Hematopoietic multipotent progenitor cell treated with erythropoietin and hydrocortisone succinate and interleukin-3 and kit ligand, for 15 days (in vitro differentiated cells): ENCODE measurements at places on chromosomes 13 and 19.

DNA sequence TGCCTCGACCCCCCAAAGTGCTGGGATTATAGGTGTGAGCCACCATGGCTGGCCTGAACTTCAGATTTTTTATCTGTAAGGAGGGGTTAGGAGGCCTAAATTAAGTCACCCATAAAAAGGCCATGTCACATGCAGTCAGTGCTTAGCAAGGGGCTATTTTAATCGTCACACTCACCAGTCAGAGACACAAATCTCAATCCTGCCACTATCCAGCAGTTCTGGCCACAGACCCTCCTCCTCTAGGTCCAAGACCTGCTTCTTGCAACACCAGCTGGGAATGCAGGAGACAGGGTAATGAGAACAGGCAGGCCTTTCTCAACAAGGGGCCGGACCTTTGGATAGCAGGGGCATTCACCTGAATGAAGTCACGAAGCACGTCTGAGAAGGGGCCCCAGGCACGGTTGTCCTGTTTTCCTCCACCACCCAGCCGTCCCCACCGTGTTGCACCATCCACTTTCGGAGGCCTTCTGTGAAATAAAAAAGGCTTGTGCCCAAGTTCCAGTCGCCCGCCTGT lies 1.4 kb downstream of the FBXO27 start:
- DNase-seq, result no peak

GRCh38 chr13:26021516-26021915 lies 30.3 kb downstream of the SHISA2 start:
- DNase-seq, result no peak

GRCh38 chr13:23160638-23161480 lies 19.9 kb upstream of the SGCG start:
- no peak for DNase-seq

DNA sequence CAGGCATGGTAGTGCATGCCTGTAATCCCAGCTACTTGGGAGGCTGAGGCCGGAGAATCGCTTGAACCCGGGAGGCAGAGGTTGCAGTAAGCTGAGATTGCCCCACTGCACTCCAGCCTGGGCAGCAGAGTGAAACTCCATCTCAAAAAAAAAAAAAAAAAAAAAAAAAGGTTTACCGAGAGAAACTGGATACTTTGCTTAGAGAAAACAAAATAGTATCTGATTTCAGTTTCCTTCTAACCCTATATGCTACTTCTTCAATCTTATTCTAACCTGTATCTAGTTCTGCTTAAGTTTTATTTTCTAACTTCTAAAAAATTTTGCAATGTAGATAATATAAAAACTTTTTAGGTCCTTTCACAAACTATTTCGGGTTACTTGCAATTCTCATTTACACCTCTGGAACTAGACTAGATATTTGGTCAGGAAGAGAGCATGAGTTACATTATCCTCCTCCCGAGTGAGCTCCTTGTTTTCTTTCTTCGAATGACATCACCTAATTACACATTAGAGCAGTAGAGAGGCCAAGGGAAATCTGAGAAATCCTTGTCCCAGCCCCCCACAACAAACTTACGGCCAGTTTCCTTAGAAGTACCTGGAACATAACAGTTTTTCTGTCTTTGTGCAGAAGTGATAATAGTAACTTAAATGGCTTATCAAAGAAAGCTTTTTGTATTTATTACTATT lies 128.9 kb downstream of the B3GLCT start:
- DNase-seq, result no peak

GRCh38 chr19:15288146-15288963 lies 44.0 kb downstream of the BRD4 start:
- no peak for DNase-seq

GRCh38 chr19:45765702-45766295 lies 3.3 kb downstream of the SIX5 start:
- no peak for DNase-seq

GRCh38 chr19:6776999-6777398 lies 4.5 kb downstream of the VAV1 start:
- no peak for DNase-seq

- DNase-seq, result no peak
Observed at GRCh38 chr19:6710273-6711077, 10.0 kb downstream of the C3 start.

DNA sequence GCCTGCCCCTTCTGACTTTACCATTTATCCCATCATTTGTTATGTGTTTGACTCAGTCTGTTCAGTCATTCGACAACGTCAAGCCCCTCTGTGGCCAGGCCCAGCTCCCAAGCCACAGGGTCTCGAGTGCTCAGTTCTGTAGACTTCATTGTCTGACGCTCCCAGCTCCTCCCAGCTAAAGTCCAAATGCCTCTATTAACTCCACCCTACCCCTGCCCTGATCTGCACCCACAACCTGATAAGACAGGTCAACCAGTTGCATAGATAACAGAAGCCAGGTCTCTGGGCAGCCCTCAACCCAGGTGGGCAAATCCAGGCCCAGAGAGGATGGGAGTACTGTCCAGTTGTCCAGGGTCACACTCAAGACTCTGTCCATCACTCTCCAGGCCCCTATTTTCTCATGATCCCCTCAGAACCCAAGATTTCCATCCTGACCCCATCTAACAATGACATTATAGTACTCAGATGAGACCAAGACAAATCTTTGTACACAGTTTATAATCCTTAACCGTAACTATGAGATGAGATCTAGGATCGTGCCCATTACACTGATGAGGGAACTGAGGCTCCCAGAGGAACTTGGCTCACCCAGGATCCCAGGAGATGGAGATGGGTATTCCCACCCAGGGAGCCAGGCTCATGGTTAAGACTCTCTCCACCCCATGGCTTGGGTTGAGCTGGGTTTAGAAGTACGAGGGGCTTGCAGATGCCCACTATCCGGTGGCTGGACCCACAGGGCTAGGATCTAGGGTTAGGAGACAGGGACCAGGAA lies 1.1 kb downstream of the TM6SF2 start:
- DNase-seq, result no peak

DNA sequence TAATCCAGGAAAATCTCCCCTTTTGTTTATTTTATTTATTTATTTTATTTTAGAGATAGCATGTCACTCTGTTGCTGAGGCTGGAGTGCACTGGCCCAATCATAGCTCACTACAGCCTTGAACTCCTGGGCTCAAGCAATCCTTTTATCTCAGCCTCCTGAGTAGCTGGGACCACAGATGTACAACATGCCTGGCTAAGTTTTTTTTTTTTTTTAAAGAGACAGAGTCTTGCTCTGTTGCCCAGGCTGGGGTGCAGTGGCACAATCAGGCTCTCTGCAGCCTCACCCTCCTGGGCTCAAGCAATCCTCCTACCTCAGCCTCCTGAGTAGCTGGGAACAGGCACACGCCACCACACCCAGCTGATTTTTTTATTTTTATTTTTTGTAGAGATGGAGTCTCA lies 6.3 kb upstream of the PDCD2L start:
- DNase-seq, result no peak

- DNase-seq, result no peak
Observed at GRCh38 chr13:113410472-113411201, 42.7 kb downstream of the ADPRHL1 start.

GRCh38 chr13:39370554-39370953 lies 232.4 kb downstream of the LHFPL6 start:
- DNase-seq, result no peak

GRCh38 chr19:56687031-56687430 lies 15.5 kb upstream of the ZNF835 start:
- no peak for DNase-seq

GRCh38 chr13:114116734-114117133 lies 15.7 kb downstream of the RASA3 start:
- no peak for DNase-seq

DNA sequence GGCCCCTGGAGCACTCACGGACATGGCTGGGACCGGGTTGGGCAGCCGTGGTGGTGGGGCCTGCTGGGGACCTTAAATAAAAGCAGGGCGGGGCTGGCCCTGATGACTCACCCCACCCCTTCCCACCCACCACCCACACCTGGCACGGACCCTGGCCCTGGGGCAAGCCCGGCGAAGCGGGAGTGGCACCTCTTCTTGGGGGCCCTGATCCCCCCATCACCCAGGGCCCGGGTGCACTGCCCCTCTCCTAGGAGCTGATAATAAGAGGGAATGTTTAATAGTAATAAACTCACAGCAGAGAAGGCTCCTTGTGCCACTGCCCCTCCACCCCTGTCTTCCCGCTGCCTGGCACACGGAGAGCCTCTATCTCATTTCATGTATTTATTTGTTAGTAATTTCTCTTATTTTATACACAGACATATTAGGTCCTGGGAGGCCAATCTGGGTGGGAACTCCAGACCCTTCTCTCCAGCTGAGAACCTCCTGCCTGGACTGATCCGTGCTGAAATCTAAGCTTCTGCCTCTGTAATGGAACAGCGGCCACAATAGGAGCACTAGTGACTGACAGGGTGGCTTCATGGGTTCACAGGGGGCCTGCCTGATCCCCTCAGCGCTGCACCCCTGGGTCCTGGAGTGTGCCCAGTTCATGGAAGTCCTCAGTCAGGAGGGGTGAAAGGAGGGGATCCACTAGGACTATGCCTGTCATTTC lies at the start of gene LGALS7:
TSS of gene LGALS7 (minus strand) at position 49 of the 709 bp plus-strand sequence. CDS start at position 24, 25 bp downstream.
- no peak for DNase-seq

- no peak for DNase-seq
Observed at GRCh38 chr19:19111136-19111835, 27.0 kb downstream of the TMEM161A start.

GRCh38 chr19:56601375-56601774 lies 6.3 kb downstream of the ZNF71 start:
- no peak for DNase-seq

GRCh38 chr13:40600149-40600751 lies 66.2 kb downstream of the FOXO1 start:
- DNase-seq, result no peak

DNA sequence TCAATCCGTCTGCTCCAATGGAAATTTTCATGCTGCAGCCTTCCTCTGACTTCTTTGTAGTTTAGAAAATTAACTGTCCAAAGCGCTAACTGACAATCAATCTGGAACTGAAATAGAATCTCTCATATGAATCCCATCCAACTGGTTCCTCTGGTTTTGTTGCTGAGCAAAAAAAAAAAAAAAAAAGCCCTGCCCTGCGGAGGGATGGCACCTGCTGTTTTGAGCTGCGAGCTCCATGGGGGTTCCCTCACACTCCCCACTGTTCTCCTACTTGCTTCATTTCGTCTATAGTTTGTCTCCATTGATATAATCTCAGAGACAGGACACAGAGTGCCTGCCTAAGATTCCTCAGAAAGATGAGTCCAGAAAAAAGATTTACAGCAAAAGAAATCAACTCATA lies 33.4 kb downstream of the FAAP24 start:
- DNase-seq, result no peak

DNA sequence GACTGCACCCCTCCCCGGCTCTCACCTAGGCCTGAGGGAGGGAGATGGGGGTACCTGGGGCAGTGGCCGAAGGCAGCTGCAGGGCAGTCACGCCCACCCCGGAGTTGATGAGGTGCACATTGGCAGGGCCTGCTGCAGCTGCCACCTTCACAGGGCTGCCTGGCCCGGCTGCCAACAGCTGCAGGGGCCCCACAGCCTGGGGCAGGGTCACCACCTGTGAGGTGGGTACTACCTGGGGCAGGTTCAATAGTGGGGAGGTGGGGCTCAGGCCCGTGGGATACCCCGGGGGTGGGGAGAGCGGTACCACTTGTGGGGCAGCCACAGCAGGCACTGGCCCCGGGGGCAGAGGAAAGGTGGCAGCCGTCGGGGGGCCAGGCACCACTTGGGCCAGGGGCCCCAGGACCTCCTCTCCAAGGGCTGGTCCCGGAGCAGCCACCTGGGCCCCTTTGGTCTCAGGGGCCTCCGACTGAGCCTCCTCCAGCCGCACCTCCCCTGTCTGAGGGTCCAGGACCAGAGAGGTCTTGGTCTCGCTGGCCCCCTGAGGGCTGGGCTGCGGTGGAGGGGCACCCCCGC lies 2.7 kb downstream of the SIX5 start:
- DNase-seq, result no peak

- DNase-seq, result no peak
Observed at GRCh38 chr13:112525356-112525945, 62.5 kb downstream of the TUBGCP3 start.

DNA sequence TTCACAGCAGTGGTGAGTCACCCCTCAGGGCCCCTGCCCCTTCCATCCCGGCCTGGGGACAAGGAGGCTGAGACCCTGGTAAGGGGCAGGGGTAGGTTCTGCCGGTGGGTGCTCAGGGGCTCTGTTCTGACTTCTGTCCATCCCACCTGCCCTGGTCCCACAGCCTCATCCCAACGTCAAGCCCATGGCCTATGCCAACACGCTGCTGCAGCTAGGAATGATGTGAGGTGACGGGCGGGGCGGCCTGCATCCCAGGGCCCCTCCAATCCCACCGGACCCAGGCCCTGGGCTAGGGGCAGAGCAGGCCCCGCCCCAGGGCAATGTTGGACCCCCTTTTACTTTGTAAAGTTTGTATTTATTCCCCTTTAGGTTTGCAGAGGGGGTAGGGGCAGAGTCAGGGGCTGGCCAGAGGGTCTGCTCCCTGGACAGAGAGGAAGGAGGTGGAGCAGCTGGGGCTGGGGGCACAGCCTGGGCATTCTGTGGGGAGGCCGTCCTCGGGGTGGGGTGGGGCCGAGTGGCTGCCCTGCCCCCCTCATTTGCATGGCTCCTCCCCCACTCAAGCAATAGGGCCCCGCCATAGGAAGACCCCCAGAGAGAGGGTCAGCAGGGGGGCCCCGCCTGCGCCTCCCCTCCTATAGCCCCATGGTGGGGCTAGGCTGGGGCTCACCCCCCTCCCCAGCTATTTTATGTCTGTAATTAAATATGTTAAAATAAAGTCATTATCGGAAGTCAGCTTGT lies 23.1 kb downstream of the CCDC8 start:
- no peak for DNase-seq

- DNase-seq, result no peak
Observed at GRCh38 chr13:37640499-37640898, 41.9 kb upstream of the POSTN start.

DNA sequence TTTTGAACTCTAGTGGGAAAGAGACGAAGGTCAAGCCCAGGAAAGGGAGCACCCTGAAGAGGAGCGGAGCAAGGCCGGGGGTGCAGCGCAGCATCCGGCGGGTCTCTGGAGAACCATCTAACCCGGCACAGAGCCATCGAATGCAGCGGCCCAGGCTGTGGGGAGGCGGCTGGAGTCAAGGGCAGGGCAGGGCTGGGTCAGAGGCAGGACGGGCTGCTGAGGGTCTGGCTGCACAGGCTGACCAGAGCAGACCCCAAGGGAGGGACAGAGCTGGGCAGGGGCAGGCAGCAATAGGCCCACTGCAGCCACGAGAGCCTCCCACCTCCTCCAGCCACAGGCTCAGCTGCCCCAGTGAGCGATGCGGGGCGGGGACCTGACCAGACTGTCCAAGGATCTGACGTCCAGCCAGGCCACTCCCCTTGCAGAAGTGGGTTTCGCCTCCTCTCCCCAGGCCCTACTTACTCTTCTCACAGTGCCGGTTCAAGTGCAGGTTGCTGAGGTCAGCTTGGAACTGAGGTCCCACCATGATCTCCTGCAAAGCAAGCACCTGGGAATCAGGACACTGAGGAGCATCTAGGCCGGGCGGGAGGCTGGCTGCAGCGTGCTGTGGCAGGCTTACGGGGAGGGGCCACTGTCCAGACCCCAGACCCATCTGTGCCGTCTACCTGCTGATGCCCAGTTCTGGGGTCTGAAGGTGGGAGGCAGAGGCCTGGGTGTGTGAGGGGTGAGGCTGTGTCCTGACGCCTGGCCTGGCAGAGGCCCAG lies 19.2 kb downstream of the MIER2 start:
- DNase-seq, result no peak
